ENCODE measurements at places on chromosomes 13 and 19.
A peak's percentile ranks its signal among the peaks of the same experiment; 100 is the strongest.

DNA sequence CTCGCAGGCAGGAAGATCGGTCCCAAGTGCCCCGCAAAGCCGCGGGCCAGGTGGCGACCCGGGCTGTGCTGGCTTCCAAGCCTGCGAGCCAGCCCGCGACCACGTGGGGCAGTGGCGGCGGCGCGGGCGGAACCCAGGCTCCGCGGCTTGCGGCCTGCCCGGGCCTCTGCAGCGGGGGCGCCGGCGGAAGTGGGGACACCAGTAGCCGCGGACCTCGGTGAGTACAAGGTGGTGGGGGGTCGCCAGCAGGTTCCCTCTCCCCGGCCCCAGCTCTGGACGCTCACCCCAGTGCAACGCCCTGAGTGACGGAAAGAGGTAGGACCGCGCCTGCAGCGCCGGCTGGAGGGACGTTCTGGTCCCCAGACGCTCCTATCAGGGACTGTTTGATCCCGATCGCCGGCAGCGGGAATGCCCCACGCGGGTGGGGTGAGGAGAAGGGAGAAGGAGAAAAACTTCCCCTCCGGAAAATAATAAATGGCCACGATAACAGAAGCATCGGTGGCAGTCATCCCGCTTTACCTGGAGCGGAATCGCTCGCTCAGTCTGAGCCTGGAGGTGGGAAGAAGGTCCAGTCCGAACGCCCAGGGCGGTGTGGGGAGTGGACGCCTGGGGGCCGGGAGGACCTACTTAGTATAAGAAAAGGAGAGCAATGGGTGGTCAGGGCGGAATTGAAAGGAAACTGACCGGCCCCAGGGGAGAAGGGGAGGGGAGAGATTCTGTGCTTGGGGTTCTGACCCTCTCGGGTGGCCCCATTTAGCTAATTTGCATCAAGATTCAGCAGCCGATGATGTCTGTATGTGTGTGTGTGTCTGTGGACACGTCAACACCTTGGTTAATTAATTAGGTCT lies at the start of gene GEMIN7:
Gene GEMIN7, plus strand, starts transcription at position 198 of the 848 bp plus-strand sequence. CDS start 10,855 bp downstream, outside the sequence.
- DNase-seq: peak; percentile 74

DNA sequence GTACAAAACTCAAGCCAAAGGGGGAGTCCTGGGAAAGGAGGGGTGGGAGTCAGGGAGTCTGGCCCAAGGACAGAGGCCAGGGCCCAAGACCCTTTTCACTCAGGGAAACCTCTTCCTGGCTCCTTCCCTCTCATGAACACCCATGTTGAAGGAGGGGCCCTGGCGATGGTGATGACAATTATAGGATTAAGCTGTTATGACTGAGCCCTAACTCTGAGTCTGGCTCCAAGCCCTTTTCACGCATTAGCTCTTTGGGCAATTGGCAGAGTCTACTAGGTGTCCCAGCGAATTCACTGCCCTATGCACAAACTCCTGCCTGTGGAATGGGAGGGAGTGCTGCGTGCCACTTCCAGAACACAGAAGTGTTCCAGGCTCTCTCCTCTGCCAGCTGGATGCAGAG lies 20.7 kb downstream of the ZNF575 start:
- DNase-seq: no peak

GRCh38 chr19:44582581-44583265 lies 30.6 kb upstream of the IGSF23 start:
- DNase-seq: no peak

DNA sequence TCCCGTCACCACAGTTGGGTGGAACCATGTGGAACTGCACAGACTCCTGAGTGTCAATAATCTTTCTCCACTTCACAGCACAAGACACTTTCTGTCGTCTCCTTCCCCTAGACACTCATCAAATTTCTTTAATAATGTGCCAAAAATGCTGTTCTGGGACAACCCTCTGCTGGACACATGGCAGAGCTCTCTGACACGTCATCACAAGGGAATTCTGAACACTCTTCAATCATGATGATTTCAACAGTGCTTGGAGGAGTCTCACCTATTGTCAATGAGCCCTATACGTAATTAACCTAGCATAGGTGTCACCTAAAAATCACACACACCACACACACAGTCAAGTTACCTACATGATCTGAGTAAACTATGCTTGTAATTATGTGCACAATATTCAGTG lies 141.3 kb downstream of the STOML3 start:
- DNase-seq: no peak

- DNase-seq: peak; percentile 84
Measured at GRCh38 chr19:48997972-48998371, 4.3 kb downstream of the RUVBL2 start.

- DNase-seq: no peak
Measured at GRCh38 chr13:39313721-39314120, 275.5 kb downstream of the NHLRC3 start.

GRCh38 chr13:84096216-84096615 lies 213.9 kb upstream of the SLITRK1 start:
- DNase-seq: no peak

DNA sequence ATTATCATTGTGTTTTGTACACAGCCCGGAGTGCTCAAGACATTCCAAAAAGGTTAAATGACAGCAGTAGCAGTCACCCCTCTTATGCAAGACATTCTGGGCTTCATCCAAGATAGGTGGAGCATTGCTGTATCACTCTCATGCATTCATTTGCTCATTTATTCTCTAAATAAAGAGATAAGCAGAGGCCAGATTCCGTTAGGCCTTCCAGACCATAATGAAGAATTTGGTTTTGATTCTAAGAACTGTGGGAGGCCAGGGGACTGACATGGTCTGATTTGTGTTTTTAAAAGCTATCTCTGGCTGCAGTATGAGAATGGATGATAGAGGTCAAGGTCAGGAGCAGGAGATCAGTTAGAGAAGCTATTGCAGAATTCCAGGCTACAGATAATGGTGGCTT lies 145.8 kb downstream of the KCNRG start:
- DNase-seq: no peak

- no peak for DNase-seq
Measured at GRCh38 chr13:79392882-79393563, 13.0 kb downstream of the RBM26 start.

GRCh38 chr13:96762876-96763275 lies 231.4 kb downstream of the OXGR1 start:
- DNase-seq: no peak

GRCh38 chr19:33132425-33132824 lies 511 bp downstream of the WDR88 start:
- no peak for DNase-seq

DNA sequence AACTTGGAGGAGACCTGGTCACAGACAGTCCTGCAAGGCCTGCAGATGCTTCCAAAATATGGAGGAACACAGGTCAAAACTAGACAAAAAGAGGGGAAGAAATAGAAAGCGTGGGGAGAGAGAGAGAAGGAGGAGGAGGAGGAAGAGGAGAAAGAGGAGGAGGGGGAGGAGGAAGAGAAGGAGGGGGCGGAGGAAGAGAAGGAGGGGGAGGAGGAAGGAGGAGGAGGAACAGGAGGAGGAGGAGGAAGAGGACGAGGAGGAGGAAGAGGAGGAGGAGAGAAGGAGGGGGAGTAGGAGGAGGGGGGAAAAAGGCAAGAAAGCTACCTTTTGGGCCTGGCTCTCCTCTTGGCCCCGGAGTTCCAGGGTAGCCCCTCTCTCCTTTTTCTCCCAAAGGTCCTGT lies 105.8 kb downstream of the COL4A1 start:
- no peak for DNase-seq

- DNase-seq: no peak
Measured at GRCh38 chr19:3698974-3699740, 1.1 kb downstream of the PIP5K1C start.

DNA sequence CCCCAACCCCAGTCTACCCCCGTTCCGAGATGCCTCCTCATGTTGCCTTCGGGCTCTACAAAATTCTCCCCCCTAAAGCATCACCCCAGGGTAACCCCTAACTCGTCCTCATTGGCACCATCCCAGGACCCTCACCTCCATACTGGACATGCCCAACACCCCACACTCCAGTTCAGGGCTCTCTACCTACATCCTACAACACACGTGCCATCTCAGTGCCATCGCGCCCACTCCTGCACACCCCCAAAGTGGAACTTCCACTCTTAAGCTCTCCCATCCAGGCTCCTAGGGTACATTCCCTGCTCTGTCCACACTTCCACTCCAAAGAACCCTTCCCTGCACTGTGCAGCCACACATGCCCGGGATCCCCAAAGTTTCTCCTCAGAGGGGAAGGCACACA lies 827 bp upstream of the FKRP start:
- DNase-seq: no peak

GRCh38 chr19:44113784-44114390 lies 688 bp downstream of the ZNF225 start:
- DNase-seq: no peak

GRCh38 chr13:45132369-45133064 lies 12.2 kb downstream of the GTF2F2 start:
- no peak for DNase-seq

DNA sequence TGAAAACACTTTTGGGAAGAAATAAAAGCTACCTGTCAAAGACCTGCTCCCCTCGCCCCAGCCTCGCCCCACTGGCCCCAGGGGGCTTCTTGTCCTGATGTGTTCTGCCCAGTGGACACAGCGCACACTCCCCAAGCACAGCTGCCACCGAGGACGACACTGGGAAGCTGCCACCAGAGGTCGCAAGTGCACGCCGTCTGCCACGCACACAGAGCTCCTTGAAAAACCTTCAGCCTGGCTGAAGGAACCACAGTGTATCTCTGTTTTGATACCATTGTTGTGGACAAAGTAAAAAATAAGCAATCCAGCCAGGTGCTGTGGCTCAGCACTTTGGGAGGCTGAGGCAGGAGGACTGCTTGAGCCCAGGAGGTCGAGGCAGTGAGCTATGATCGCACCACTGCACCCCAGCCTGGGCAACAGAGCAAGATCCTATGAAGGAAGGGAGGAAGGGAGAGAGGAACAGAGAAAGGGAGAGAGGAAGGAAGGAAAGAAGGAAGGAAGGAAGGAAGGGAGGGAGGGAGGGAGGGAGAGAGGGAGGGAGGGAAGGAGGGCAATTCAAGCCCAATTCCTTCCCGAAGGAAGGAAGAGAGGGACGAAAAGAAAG lies 57.3 kb downstream of the CEBPG start:
- DNase-seq: peak; percentile 47

- DNase-seq: no peak
Measured at GRCh38 chr13:40232311-40233040, 434.0 kb downstream of the FOXO1 start.

- no peak for DNase-seq
Measured at GRCh38 chr13:95479731-95480130, 72.8 kb upstream of the CLDN10 start.

DNA sequence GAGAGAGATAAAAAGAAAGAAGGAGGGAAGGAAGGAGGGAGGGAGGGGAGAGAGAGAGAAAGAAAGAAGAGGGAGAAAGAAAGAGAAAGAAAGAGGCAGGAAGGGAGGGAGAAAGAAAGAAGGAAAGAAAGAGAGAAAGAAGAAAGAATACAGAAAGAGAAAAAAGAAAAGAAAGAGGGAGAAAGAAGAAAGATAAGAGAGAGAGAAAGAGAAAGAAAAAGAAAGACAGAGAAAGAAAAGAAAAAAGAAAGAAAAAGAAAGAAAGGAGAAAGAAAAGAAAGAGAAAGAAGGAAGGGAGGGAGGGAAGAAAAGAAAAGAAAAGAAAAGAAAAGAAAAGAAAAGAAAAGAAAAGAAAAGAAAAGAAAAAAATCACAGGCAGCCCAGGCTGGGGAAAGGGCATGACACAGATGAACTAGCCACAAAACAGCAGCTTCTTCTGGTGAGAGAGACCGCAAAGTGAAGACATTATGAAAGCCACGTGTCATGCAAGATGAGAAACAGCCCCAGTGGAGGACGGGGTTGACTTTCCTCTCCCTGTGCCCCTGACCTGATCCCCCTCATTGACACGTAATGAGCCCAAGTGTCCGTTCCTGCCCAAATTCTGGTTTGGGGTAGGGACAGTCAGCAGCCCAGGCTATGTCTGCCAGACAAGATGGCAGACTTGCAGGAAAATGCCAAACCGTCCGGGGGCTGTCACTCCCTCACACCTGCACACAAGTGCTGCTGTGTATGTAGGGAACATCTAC lies 102.1 kb downstream of the INSR start:
- DNase-seq: no peak

GRCh38 chr13:28864544-28864943 lies 44.4 kb downstream of the MTUS2 start:
- no peak for DNase-seq

DNA sequence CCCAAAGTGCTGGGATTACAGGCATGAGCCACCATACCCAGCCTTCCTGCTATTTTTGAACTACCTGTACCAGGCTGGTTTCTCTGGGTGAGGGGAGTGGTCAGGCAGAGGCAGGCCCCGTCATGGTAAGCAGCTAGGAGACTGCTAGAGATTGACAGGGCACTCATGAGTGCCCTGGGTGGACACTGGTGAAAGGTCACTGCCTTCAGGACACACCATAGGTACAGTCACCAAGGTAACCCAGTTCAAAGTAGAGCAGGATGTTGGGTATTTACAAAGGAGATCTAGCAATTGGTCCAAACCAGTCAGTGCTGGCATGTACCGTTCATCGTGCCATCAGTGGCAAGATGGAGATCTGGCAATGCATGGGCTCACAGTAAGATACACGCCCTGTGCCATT lies 25.5 kb downstream of the DPRX start:
- DNase-seq: no peak

- no peak for DNase-seq
Measured at GRCh38 chr19:9865732-9866501, 30.8 kb downstream of the PIN1 start.

DNA sequence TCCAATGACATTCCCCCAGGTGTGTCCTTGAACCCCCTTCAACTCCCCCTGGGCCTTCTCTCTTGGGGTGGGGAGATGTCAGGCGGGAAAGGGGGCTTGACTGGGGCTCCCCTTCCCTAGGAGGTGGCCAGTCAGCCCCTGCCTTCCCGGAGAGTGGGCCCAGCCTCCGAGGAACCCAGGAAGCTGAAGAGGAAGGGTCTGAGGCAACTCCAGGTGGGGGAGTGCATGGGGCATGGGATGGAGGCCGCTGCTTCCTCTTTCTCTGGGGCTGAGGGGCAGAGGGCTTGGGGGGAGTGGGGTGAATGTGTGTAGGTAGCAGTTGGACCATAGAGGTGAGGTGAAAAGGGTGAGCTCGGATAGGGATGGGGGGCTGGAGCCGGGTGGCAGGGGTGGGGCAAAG lies 2.7 kb upstream of the INAFM1 start:
- DNase-seq: no peak

DNA sequence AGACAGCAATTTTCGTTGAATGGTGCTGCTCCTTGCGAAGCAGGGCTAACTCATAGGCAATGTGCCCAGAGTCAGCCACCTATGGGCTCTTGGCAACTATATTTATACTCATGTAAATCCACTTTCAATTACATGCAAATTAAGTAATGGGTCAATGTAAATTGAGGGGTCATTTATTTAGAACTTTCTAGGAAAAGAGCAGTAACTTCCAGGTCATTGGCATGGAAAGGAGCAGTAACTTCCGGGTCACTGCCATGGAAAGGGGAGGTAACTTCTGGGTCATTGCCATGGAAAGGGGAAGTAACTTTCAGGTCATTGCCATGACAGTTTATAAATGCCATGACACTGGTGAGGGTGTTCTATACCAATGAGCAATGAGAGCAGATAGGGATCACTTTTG lies 11.6 kb downstream of the KLK4 start:
- DNase-seq: no peak

GRCh38 chr19:10433131-10433536 lies 12.8 kb downstream of the PDE4A start:
- DNase-seq: no peak

GRCh38 chr19:52226652-52227051 lies 36.8 kb downstream of the PPP2R1A start:
- no peak for DNase-seq
